ENCODE measurements at places on chromosomes 11 and 22.

DNA sequence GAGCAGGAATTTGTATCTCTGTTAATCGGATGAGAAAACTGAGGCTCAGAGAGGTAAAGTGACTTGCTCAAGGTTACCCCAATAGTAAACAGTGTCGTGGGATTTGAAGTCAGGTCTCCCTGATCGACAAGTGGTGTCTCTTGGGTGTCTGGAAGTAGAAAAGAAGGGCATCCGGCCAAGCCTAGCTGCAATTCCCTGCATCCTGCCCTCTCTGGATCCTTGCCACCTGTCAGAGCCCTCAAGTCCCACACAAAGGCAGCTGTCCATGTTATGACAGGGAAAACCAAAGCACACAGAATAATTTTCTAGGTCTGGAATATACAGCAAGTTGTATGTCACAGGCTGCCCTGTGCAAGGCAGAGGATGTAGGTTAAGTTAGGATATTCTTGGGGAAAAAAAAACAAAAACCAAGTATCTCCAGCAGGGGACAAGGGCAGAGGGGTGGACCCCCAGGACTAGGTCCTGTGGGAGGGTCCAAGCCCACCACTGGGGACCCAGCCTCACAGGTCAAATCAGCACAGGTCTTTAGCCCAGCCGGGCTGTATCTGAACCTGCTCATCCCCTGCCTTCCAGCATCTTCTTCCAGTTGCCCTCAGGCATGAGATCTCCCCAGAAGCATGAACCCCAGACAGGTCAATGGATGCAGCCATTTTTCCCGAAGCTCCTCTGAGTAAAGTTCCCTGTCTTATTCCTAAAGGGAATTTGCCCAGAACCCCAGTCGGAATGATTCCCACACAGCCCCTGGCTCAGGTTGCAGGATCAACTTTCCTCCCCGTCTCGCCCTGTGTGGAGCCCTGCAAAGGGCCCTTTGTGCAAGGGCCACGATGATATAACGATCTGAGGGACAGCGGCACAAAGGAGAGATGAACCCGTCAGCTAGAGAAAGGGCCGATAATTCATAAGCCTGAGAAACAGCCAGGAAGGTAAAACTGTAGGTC, 15.0 kb downstream of the USH1C start:
- no peak for DNase-seq

- DNase-seq, result no peak
Observed at GRCh38 chr11:59573216-59573615, 42.4 kb downstream of the OSBP start.

- DNase-seq, result no peak
Observed at GRCh38 chr11:87603887-87604286, 566.2 kb downstream of the TMEM135 start.

DNA sequence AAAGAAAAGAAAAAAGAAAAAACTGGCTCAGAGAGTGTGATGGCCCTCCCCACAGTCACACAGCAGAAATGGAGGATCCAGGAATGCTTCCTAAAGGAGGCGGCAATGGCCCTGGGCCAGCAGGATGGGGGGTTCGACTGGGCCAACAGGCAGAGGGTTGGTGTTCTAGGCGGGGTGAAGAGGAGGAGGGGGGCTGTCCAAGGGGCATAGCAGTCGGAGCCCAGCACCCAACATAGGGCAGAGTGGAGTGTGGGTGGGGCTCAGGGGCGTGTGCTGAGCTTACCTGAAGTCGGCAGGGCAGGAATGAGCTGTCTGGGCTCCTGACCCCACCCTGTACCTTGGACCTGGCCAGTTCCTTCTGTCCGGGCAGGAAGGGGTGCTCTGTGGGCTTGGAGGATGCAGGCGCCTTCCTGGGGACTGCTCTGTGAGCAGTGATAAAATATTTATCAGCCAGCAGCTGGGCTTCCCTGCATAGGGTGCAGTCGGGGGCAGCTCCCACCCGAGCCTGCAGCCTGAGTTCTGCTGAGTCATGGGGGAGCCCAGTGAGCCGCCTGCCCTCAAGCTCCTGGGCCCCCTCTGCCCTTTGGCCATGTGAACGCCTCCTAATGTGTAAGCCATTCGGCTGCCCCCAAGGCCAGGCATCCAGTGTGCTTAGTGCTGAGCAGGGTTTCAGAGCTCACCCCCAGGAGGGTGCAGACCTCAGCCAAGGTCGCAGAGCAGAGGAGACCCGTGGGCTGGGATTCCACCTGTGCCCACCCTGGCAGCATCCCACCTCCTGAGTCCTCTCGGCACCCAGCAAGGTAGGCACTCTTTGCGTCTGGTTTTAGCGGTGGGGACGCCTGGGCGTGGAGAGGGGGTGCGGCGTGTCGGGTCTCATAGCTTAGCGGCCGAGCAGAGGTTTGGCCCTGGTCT, 25.3 kb upstream of the PRR5 start:
- no peak for DNase-seq

DNA sequence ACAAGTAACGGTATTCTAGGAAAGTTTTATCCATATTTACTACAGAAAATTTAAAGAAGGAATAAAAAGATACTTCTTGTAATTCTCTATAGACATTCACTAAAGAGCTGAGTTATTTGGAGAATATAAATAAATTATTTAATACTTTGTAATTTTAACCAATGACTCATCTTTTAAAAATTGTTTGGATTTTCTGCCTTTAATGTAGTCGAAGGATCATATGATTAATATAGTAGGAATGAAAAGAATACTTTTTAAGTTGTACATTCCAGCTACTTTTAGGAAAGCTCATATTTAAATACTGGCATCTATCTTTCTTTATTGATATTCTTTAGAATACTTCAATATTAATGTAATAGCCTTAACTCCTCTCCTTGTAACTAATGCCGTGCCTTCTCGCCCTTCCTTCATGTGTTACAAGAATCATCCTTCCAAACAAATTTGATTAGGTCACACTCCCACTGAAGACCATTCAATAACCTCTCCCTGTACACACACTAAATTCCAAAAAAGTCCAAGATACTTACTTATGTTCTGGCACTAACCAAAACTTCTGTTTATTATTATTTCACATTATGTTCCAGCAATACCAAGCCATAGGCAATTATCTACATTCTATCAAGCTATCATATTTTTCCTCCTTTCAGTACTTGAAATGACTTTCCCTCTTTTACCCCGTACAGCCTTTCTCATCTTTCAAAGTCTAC, 501.9 kb downstream of the CNTN5 start:
- no peak for DNase-seq

- DNase-seq, result no peak
Observed at GRCh38 chr22:25645266-25645665, 80.8 kb downstream of the GRK3 start.

DNA sequence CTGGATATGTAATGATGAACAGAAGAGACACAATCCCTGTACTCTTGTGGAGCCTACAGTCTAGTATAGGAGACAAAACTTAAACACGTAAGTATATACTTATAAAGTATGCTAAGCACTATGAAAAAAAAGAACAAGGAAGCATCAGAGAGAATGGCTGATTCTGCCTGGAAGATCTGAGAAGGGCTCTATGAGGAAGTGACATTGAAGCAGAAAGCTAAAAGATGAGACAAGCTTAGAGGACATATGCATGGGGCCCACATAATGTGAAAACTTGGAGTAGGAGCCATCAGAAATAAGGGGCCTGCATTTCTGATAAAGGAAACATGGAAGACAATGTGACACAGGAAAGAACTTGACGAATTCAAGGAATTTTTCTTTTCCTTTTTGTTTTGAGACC, 16.6 kb downstream of the SAA1 start:
- no peak for DNase-seq

DNA sequence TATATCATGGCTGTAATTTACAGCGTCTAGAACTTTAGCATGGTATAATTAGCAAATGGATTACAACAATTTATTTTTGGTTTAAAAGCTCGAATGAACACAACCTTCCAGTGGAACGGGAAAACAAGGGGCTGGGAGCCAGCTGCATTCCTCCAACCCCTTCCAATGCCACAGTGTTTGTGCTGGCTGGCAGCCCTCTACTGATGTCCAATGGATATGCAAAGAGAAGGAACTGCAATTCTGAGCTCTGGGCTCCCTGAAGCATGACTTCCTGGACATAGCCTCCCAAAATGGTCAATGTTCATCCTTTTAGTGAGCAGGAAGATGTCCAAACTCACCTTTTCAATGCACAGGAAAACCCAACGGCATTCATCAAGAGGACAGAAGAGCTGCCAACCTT, 288.3 kb downstream of the TENM4 start:
- DNase-seq, result no peak

DNA sequence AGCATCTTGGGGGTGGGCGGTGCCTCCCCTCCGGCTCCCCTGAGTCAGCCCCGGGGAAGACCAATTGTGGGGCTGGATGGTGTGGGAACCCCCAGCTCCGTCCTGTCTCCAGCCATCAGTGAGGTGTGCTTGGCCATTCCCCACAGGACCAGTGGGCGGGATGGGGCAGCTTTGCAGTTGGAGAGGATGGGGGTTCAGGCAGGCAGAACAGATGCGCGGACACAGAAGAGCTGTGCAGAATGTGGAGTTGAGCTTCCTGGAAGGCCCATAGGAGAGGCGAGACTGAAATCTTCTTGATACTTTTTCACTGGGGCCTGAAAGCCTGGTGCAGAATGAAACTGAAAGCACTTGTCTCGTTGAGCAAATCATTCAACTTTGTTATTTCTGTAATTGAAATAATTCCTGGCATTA, 23.8 kb downstream of the PARVB start:
- no peak for DNase-seq

GRCh38 chr11:72541257-72541974, 107.1 kb upstream of the CLPB start:
- no peak for DNase-seq

- no peak for DNase-seq
Observed at GRCh38 chr11:14702760-14703159, 59.2 kb downstream of the PDE3B start.

DNA sequence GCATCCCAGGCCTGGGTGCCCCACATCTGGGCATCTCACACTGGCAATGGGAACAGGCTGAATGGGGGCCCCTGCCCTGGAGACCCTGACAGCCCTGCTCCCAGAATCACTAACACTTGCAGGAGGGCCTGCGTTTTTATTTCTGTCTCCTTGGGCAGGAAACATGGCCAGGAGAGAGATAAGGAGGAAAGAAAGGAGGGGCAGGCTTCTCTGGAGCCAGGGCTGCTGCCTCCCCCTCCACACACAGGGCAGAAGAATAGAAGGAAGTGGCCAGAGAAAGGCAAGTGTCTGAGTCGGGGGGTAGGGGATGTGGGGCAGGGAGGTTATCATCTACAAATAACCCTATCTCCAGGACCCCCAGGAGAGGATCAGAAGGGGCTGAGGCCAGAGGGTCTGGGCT, 25.5 kb upstream of the TSPAN18 start:
- no peak for DNase-seq

DNA sequence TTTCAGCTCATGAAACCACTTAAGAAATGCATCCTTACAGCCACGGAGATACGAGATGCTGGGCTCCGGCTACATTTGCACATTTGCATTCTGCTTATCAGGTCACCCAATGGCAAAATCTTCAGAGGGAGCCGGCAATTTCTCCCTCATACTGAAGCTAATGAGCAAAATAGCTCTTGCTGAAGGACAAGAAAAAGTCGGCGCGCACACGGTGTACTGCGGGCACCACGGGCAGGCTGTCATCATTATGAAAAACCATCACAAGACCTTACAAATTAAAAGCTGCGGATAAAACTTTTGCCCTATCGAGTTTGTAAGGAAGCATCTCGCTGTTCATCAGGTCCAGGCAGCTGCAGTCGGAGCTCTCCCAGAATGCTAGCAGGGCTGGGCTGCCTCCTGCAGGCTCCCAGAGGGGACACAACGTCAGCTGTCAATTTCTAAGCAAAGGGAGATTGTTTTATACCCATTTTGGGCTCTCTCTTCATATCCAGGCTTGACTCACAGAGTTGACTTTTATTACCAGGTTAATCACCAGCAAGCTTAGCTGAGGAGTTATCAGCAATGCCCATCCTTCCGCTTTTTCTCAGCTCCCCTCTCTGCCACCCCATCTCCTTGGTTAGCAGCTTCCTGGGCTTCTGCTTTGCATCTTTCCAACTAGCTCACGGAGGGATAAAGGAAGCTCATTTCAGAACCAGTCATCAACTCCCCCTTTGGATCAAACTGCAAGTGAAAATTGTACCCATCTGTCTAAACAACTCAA, 375.1 kb downstream of the OPCML start:
- no peak for DNase-seq

- no peak for DNase-seq
Observed at GRCh38 chr11:101862391-101863233, 52.2 kb upstream of the CEP126 start.

DNA sequence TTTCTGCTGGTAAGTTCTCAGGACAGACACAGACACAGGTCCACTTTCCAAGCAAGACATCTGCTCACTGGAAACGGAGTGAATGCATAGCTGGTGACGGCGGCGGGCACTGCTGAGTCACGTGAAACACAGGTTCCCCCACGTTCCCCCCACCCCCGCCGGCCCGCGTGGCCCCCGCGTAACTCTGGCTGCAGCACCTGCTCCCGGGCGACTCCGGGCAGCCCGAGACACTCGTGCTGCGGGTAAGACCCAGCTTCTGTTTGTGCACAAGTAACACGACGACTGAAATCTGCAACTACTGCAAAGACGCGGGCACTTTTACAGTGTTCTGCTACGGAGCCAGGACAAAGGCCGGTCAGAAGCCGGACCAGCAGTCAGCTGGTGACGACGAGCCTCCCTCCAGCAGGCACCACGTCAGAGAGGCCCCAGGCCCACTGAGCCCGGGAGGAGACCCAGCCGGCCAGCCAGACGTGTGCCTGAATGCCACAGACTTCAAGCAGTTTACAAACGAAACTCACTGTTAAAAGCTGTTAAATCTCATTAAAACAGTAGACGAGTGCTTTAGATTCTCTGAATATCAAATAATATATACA, 12.9 kb upstream of the ARFGAP3 start:
- DNase-seq, result no peak

DNA sequence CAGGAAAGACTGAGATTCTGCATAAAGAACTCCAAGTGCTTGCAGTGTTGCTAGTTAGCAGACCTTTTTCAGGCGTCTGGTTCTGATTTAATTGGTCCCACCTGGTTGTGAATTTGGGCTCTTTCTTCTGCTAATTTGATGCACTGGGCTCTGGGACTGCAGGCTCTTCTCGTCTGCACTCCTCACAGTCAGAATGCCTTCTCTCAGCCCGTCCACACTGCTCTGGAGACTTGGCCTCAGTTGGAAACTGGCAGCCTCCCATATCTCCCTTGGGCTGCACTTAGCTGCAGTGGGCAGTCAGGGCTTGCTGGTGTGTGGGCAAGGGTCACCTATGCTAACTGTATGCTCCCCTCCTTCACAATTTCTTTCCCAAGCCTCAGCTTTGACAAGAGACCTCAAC, 1.5 kb downstream of the TRIM6 start:
- DNase-seq, result no peak

DNA sequence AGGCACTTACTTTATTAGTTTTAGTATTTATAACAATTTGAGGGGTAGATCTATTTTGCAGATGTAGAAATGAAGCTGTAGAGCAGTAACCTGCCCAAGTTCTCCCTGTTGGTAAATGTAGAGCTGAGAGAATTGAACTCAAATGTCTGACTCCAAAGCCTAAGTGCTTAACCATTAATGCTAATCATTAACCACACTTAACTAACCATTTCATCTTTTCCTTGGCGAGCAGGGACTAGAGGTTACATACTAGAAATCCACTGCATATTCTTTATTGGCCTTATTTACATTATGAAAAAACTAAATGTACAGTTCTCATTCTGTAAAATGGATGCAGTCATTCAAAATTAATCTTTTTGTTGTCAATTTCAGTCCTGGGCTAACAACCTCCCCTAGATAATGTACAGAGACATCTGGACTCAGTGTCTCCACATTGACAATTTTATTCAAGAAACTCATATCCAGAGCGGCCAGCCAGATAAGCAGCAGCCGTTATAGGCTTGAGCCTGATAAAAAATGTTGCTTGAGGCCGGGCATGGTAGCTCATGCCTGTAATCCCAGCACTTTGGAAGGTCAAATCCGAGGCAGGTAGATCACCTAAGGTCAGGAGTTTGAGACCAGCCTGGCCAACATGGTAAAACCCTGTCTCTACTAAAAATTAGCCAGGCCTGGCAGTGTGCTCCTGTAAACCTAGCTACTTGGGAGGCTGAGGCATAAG, 76.7 kb upstream of the PICALM start:
- no peak for DNase-seq

All from CD4-positive, alpha-beta T cell treated with Interleukin-6 for 4 hours (primary cell).